ENCODE measurements at places on chromosomes 16 and 17.

DNA sequence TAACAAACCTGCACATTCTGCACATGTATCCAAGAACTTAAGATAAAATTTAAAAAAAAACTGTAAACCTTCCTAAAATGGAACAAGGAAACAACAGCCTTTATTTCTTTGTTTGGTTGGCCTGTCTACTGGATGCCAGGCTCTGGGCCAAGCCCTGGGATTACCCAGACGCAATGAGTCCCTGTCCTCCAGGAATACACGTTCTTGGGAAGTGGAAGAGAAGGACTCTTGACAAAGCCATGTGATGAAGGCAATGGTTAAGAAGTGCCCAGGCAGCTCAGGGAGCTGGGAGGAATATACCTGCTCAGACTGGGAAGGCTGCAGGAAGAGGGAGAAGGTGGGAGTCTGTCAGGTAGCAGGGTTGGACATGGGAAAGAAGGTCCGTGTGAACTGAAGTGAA is 115.4 kb downstream of the AXIN2 start:
- no peak for DNase-seq

- no peak for DNase-seq
Measured at GRCh38 chr17:564526-565065, 150.0 kb downstream of the VPS53 start.

- no peak for DNase-seq
Measured at GRCh38 chr16:4871071-4871470, 23.8 kb downstream of the UBN1 start.

DNA sequence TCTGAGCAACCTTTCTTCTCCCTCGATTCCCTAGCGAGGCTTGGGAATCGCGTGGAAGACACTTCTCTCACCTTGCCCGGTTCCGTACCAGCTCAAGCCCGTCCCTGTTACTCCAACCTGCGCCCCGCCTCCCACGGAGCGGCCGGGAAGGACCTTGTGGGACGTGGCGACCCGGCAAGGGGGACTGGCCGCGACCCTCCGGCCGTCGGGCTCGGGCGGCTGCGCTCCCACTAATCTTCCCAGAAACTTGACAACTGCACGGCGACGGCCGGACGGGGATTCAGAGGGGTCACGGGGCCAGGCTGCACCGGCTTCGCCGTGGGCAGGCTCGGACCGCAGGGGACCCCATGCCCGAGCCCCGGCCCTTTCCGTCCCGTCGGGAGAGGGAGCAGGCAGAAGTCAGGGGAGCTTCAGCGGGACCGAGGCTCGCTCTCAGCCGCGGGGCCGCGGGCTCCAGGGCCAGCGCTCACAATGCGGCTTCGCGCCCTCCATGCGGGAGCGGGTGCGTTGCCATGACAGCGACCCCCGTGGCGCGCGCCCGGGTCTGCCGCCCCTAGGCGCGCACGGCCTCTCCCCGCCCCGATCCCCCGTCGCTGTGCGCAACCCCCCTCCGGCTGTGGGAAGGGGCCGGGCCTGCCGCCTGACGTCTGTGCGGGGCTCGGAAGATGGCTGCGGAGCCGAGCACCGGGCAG is at the start of gene SGSM2:
TSS of gene SGSM2 (plus strand) at position 650 of the 692 bp plus-strand sequence. CDS start 188 bp downstream, outside the sequence.
- DNase-seq, result peak; percentile 49

- DNase-seq, result no peak
Measured at GRCh38 chr16:83302853-83303252, 504.9 kb upstream of the HSBP1 start.

DNA sequence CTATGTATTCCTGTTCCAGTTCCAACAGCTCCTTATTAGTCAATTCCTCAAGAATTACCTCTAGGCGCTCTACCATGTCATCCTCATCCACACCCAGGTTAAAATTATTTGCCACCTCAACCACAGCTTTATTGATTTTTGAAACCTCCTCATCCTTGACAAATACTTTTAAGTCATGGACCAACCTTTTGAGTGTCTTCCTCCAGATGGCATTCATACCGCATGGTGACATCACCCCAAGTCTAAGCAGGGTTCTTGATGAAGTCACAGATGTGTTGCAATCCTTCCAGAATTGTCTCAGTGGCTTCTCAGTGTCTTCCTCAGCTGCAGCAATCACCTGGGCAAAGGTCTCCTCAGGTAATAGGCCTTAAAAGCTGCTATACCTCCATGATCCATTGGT is 40.1 kb downstream of the BCL7C start:
- DNase-seq, result no peak

- no peak for DNase-seq
Measured at GRCh38 chr17:34393401-34393800, 30.4 kb upstream of the CCL1 start.

DNA sequence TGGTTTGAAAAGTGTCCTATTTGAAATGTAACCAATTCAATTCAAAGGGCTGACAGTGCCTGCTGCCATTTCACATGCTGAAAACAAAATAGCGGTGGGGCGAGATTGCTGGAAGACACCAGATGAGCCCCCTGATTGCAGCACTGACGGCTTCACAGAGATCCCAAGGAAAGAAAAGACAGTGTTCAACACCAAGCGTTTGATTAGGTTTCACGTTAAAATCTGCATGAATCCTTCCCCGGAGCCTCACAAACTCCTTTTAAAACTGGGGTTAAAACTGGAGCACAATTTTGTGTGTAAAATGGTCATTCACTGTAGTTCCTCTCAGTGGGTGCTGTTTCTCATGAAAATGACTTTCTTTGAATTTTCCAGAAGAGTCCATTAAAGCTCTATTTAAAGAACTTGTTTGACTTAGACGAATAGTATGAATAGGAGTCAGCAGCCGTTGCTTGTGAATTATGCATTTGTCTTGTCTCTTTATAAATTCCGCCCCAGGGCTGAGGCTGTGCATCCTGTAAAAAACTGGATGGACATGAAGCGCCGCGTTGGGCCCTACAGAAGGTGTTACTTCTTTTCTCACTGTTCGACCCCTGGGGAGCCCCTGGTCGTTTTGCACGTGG is 8.8 kb downstream of the MLYCD start:
- DNase-seq, result no peak

DNA sequence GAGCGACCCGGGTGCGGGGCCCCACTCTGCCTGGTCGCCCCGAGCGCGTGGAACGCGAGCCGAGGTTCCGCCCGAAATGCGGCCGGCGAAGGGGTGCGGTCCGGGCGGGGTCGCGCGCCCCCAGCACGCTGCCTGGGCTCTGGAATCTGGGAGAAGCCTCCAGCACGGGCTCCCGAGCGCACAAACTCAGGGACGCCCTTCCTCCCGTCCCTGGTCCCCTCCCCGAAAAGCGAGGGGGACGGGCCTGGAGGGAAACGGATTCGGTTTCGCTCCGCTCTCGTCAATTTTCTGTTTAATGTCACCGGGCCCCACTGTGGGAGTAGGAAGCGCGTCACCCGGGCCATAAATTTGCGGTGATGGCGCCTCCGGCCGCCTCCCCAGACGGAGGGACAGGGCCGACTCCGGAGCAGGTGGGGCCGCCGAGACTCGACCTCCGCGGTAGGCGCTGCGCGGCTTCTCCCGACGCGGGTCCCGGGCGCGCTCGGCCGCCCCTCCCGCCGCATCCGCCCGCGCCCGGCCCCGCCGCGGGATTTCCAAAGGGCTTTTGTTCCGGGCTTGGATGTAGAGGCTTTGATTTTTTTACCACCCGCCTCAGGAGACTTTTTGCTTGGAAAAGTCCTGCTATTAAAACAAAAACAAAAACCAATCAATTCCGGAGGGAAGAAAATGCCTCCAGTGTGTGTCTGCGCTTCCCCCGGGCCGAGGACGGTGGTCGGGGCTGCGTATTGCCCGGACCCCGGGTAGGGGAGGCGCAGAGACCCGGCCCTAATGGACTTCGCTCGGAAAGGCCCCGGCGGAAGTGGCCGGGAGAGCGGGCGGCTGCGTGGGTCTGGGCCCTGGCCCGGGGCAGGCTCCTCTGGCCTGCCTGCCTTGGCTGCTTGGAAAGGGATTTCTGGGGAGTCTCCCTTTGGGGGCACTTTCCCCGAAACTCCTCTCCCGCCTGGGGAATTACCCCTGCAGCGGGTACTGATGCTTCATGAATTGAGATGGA is 7.9 kb upstream of the BAHCC1 start:
- DNase-seq, result no peak
